ENCODE measurements at places on chromosomes 3 and 15.
A peak's percentile ranks its signal among the peaks of the same experiment; 100 is the strongest.

DNA sequence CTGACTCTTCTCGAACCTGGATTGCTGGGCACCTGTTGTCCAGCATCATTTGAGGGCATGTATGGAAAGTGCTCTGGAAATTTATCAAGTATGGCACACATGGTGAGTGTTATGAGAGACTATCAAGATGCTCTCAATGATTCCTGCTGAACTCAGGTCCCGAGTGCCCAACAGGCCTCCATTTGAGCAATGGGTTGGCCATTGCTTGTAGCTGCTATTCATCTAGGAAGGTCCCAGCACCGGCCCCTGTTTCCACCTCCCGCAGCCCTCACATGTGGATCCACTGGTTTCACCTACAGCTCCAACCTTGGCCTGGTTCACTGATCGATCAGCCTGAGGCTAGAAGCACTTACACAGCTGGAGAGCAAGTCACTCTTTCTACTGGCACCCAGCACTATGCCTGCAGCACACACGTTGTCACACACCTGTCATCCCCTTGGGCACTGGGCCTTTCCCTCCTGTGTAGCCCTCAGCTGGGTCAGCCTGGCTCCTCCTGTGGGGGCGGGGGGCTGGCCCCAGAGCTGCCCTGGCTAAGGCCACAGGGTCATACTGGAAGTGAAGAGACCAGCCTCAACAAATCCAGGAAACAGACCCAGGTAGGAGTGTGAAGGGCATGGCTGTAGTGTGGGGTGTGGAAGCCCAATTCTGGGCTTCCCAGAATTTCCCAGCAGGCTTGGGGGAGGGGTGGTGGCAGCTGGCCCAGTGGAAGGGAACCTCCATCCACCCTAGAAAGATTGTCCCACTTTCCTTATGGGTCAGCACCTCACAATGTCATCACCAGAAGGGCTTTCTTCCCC, 41.7 kb upstream of the SMAD3 start:
- no peak for DNase-seq

DNA sequence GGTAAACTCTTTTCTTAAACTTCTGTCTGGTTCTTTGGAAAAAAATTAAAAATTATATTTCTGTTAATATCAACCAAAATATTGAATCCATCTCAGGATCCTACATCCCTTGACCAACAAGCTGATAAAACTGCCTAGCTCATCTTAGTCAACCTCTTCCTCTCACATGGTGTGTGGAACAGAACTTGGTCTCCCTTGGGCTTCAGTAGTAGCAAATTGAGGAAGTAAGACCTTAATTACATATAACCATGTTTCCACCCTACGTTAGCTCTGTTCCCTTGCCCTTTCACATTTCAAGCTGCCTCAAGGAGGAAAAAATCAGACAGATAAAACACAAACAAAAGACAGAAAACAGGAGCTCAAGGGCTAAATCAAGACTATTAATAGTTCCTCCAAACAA, 116.4 kb downstream of the GREM1 start:
- no peak for DNase-seq

DNA sequence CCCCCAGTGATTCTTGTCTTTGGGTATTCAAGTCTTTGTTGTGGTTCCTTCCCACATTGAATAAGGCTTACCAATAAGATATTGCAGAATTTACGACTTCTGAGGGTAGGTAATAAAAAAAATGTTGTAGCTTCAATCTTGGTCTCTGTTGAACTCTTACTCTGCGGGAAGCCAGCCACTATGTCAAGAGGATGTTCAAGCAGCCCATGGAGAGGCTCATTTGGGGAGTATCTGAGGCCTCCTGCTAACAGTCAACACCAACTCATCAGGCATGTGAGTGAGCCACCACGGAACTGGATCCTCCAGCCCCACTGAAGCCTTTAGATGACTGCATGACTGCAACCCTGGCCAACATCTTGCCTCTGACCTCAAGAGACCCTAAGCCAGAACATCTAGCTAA, 3.2 kb upstream of the TBC1D23 start:
- DNase-seq, result no peak

GRCh38 chr15:58462547-58462946, 30.8 kb downstream of the LIPC start:
- DNase-seq, result no peak

GRCh38 chr15:59282515-59283337, 76.1 kb downstream of the LDHAL6B start:
- no peak for DNase-seq

DNA sequence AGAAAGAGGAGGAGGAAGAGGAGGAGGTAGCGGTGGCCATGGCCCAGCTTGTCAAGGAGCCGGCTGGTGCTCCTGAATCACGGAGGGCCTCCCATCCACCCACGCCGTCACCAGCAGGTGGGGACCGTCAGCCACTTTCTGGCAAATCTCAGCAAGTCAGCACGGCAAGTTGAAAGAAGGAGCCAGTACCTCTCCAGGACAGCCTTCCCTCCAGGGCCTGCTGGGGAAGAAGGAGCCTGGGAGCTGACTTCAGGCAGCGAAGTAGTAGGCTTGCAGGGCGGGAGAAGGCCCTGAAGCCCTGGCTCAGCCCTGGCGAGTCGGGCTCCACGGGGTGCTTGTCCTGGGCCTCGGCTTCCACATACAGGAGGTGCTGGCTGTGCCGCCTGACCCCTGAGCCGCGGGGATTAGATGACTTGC, 99.2 kb upstream of the TRPM1 start:
- peak; percentile 76 for DNase-seq

GRCh38 chr3:179969525-179969924, 67.2 kb downstream of the PEX5L start:
- no peak for DNase-seq

GRCh38 chr15:34364041-34364440, 3.0 kb downstream of the LPCAT4 start:
- DNase-seq, result no peak

DNA sequence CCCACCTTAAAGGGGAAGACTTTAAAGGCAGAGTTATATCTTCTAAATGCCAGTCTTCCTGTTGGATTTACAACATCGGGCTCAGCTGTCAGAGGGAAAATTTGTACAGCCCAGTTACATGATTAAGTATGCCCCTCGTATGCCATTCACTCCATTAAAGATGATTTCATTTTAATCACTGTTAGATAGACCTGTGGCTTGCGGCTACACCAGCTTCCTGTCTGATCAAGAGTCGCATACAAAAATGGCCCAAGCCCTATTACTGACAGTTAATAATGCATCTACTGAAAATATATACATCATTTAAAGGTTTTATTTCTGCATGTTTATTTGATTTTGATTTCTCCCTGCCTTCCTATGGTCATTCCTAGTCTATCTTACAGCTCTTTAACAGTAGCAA, 7.1 kb downstream of the EIF4E3 start:
- DNase-seq, result no peak

DNA sequence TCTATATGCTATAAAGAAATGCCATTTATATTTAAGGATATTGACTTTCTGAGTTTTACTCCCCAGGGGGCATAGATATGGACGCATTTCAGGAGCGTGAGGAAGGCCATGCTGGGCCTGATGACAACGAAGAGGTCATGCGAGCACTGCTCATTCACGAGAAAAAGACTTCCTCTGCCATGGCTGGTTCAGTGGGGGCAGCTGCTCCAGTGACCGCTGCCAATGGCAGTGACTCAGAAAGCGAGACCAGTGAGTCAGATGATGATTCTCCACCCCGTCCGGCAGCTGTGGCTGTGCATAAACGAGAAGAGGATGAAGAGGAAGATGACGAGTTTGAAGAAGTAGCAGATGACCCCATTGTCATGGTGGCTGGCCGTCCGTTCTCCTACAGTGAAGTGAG, 38.4 kb downstream of the GTF2E1 start:
- DNase-seq, result no peak

GRCh38 chr3:23602971-23603370, 202.8 kb upstream of the UBE2E1 start:
- DNase-seq, result no peak

GRCh38 chr3:12178091-12178820, 19.5 kb upstream of the TIMP4 start:
- no peak for DNase-seq

DNA sequence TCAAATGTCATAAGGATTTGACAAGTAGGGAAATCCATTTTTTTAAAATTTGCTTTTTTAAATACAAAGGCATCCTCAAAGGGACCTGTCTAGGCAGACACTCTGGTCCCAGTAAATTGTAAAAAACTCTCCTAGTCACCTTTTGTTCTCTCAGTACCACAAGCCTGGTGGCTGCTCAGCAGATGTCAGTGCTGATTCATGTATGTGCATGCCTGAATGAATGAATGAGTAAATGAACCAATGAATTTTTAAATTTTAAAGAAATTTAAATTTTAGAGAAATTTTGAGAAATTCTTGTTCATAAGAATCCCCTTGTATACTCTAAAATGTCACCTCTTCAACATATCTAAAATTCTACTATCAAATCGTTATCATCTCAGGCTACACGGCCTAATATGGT, 199.5 kb downstream of the TLE3 start:
- DNase-seq, result no peak

DNA sequence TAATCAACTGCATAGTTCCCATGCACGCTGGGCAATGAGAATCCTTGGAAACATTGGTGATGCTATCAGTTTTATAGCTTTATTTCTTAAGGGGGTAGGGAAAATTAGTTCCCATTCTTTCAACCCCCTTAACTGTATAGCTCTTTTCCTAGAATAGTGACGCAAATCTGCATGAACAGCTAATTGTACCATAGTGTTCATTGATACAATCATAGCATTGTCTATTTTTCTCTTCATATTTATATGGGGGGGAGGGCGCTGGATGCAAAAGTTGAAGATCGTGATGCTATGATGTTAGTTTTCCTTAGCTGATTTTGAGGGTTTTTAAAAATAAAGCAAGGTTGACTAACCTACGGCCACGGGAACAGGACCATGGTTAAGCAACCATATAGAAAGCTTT, 32.4 kb upstream of the SAMMSON start:
- no peak for DNase-seq

GRCh38 chr3:74115906-74116305, 491.2 kb upstream of the PDZRN3 start:
- no peak for DNase-seq

- DNase-seq, result no peak
Observed at GRCh38 chr15:95284933-95285421, 1045.5 kb upstream of the NR2F2 start.

DNA sequence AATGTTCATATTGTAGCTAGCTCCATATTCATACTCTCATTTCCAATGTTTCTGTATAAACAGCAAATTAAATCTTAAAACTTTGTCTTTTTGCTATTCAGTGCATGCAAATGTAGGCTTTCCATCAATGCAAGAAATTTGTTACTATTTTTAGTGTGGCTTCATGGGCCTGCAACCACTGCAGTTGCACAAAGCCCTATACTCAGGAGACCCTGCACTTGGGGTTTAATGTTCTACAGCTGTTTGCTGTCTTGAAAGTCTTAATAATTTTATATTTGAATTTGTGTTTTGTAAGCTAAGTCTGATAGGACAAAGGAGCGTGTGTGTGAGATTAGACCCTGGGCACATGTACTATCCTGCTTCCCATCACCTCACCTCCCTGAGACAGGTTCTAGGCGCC, 9.6 kb downstream of the PYDC2 start:
- DNase-seq, result no peak

DNA sequence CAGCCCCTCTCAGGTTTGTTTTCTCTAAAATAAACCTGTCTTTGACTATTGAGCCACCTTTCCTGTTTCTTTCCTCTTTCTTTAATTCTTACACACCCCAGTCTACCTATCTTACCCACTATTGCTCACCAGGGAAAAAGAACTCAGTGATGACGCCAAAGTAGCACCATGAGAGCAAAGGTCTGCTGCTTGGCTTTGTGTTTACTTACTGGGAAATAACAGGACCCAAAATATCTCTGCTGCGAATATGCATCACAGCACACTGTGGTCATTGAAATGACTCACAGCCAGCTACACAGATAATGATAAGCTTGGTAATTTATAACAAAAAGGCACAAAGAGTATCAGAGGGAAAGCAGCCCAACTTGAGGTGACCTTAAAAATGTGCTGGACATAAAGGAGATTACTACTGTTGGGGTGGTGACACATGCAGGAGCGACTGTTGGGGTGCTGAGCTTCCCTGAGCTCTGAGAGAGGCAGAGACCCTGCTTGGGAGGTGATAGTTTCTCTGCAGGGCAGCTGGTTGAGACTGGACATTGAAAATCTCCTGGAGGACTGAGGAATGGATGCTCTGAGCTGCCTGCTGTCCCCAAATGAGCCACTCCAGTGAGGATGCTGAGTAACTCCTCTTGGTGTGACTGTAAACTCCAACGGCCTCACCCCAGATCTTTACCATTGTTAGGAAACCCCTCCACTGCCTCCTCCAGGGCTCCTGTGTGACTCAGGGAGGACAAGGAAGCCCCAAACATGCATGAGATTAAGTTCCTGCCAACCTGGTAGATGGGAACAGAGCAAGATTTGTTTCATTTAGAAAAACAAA, 14.5 kb downstream of the EFCAB12 start:
- DNase-seq, result no peak
